ENCODE measurements at places on chromosomes 2 and 18.

GRCh38 chr2:2664989-2665833, 334.1 kb upstream of the MYT1L start:
- peak; percentile 64 for DNase-seq

GRCh38 chr2:120863661-120864320, 128.1 kb downstream of the GLI2 start:
- DNase-seq, result no peak

DNA sequence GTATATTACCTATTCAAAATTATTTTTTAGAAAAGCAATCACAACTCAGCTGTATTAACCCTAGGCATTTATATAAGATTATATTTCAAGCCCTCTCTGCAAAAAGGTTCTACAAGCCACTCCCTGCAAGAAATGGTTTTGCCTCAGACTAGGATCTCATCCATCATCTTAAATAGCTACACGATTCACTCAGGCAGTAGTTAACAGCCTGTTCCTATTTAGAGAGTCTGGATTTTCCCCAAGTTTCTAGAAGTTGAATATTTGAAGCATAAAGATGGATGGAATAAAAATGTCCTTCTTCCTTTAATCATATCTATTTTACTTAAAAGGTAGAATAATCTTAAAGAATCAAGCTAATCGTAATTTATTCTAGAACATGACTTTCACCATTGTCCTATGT, 167.1 kb upstream of the STK17B start:
- DNase-seq, result no peak

- no peak for DNase-seq
Observed at GRCh38 chr2:130807659-130808385, 28.9 kb upstream of the ARHGEF4 start.

DNA sequence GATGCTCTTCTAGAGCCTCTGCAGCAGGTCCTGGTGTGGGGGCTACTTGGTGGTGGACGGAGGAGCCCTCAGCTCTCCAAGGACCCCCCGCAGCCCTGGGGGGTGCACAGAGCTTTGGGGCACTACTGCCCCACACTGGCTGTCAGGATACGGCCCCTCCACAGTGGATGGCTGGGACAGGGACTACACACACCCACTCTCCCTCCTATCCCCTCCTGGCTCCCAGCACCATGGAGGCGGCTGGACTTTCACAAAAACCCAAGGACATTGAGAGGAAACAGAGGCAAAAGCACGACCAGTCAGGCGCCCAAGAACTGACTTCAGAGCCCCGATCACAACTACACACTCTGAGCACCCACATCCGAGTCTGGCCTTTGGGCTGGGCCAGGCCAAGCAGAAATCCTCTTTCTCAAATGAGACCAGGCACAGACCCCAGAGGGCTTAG, 12.6 kb downstream of the GPR35 start:
- DNase-seq, result no peak

DNA sequence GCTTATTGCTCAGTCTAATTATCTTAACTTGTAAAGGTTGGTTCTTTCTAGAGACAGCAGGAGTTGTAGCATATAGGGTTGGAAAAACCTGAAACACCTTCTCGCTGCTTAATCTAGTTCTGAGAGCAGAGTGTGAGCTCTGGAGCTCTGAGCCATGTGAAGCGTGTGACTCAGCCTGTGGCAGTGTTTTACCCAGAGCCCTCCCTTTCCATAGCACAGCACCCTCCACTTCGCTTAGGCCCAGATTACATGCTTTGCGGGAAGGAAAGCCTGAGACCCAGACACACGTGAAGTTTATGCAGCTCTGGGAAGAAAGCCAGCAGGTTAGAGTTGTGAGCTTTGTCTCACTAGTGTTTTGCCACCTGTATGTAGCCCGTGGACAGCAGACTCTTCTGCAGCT, 74.5 kb downstream of the INPP4A start:
- DNase-seq, result peak; percentile 79

DNA sequence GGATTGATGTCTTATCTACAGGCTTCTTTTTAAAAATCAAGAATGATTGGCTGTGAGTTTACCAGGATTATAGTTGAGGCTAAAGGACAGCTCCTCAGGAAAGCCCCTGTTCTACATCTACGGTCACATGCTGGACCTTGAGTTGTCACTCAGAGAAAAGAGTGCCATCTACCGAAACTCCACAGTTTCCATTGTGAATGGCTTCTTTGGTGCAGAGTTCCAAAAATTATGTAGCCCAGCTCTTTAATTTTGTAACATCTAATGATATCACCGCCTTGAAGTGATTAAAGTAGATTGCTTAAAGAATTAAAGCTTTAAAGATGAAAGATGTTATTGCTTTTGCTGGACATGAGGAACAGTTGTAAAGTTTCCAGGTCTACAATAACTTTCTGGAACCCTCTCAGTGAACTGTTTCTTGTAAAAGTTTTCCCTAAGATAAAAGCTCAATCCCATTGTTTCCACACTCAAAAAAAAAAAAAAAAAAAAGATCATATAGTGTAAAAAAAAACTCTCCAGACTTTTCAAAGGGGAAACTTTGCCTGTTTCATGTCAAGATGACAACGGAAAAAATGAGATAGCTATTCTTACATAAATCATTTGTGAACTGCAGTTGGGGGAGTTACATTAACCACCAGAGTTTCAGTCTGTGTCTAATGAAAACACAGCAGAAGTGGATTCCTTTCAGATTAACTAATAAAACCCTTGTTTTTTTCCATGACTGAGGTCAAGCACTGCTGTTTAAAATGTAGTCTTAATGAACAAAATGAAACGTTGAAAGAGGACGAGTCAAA, 4.3 kb downstream of the COL3A1 start:
- no peak for DNase-seq

DNA sequence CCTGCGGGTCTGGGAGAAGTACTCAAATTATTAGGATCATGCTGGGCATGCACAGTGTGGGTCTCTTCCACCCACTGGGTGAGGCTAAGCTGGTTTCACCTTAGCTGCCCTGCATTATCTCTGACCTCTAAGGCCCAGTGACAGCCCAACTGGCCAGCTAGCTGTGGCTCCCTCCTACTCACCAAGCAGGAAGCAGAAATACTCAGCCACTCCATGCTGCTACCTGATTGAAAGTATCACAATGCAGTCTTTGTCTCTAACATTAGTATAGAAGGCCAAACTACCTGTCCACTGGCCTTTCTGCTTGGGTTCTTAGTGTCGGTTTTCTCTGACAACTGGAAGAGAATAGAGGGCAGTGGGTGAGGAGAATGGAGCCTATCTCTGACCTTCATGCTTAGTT, 47.3 kb upstream of the RAB27B start:
- DNase-seq, result no peak

DNA sequence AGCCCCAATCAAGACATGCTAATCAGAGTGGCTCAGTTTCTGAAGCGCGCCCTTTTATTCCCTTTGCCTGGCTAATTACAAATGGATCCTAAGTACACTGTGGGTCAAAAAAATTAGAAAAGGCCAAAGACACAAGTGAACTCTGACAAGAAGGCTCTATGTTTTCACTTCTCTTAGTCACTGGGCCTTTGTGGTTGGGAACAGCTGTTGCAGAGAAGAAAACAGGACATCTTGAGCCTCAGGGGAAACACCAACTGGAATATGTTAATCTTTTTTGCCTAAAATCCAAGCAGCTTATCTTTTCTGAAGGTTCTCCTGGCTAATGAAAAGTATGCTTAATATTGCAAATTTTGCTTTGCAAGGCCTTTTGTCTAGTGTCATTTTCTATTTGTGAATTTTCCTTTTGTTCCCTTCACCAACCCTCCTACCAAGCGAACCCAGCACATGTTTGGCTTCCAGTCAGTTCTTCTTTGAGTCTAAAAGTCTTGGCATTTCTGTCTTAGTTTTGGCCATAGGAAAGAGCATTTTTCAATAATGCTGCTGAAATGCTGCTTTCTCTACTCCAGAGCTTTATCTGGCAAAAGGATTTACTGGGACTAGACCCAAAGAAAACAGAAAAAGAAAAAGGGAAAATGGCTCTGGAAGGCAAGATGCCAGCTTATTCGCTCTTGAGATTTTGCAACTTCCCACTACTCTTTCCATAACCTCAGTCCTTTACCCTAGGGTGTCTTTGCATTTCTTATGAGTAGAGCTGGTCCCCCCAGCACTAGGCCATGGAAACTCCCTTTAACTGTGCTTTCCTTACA, 440.2 kb upstream of the ST6GAL2 start:
- DNase-seq, result peak; percentile 65

GRCh38 chr2:10333247-10333613, 30.5 kb downstream of the HPCAL1 start:
- no peak for DNase-seq

DNA sequence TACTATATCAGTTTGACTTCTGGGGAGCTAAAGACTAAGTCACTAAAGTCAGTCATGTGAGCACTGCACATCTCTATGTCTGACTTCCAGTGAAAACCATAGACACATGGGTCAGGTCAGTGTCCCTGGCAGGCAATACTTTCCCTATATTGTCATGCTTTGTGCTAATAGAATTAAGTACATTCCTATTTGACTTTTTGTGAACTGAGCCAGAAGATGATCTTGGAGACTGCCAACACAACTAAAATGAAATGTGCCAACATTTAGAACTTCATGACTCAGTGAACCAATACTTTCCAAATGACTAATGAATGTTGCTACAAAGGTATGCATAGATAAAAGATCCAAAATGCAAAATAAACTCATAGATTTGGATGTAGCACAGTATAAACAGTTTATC, 820.8 kb upstream of the FAM98A start:
- no peak for DNase-seq

GRCh38 chr18:34189656-34190435, 34.9 kb downstream of the NOL4 start:
- no peak for DNase-seq

- DNase-seq, result no peak
Observed at GRCh38 chr18:77487951-77488740, 238.5 kb downstream of the GALR1 start.

Data from retinal pigment epithelial cell (primary cell).